ENCODE measurements at places on chromosomes 6 and 20.

- DNase-seq = no peak
Observed at GRCh38 chr6:106658469-106658868, 29.1 kb downstream of the QRSL1 start.

- no peak for DNase-seq
Observed at GRCh38 chr20:32326504-32326845, 31.7 kb upstream of the ASXL1 start.

GRCh38 chr6:162478192-162478671 is 249.3 kb downstream of the PRKN start:
- no peak for DNase-seq

DNA sequence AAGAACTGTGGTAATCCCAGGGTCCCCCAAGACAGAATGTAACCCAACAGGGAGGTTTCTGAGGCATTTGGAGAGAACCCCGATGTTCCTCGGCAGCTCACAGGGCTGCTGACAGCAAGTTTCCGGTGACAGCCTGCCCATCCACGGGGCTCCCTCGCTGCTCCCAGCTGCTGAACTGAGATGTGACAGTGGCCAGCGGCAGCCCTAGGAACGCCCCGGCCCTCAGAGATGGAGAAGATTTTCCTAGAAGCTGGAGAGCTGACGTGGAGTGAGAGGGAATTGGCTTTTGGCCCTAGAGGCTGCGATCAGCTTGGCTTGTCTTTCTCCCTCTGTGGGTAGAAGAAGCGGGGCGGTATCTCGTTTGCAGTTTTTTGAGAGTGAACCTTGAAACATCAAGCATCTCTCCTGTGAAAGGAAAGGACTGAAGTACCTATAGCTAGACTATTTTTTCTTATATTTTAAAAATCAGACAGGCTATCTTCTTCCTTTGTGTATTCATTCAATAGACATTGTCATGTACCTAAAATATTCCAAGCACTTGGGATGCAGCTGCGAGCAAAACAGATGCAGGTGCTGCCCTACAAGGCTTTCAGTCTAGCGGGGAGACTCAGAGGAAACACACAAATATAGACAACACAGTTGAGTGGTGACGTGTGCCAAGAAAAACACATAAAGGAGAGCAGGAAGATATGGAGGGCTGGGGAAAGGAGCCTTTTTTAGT is 28.4 kb upstream of the NFATC2 start:
- no peak for DNase-seq

DNA sequence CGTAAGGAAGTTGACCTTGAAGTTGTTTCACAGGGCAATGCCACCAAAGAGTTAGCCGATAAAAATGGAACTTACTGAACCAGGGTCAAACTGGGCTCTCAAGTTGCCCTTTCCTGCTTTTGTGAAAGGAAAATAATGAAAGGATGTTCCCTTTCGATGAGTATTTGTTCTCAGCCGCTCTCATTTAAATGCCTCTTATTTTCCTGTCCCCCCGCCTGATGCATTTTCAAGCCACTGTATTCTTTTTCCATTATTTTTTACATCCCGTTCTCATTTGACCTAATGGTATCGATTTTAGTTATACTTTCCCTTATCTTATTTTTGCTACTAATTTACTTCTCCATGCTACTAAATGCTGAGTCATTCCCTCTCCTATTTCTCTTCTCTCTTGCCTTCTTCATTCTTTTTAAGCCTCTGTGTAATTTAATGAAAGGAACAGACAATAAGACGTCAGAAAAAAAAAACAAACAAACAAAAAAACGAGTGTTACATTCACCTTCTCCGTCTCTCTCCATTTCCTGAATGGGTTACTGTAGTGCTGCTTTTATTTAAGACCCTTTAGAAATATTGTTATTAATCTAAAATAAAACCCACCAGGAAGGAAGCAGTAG is 655 bp upstream of the NDUFAF4 start:
- DNase-seq = no peak

DNA sequence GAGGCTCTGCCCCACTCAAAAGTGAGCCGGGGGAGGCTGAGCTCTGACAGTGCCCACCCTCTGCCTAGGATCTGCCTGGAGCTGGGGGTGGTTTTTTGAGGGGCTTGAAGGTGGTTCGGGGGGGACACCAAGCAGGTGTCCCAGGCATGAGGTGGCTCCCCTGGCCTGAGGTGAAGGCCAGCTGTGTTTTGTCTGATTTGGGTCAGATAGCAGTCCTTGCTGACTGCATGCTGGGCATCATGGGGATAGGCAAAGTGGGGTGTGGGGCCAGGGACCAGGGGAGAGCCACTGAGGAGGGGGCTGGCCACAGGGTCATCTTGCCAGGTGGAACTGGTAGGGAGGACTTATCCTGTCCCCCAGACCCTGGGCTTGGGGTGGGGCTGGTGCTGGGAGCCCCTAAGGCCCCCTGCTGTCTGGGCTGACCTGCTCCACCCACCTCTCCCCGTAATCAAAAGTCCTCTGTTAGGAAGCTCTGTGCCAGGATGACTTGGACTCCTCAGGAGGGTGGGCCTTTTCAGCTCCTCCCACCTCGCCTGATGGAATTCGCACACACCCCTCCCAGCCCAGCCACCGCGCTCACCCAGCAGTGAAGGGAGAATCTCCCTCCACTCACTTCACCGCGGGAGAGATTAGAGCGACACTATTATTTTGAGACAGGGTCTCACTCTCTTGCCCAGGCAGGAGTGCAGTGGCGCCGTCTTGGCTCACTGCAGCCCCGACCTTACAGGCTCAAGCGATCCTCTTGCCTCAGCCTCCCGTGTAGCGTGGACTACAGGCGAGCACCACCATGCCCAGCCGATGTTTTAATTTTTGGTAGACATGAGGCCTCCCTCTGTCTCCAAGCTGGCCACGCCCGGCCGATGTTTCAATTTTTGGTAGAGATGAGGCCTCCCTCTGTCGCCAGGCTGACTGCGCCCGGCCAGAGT is 1.5 kb upstream of the COL9A3 start:
- no peak for DNase-seq

DNA sequence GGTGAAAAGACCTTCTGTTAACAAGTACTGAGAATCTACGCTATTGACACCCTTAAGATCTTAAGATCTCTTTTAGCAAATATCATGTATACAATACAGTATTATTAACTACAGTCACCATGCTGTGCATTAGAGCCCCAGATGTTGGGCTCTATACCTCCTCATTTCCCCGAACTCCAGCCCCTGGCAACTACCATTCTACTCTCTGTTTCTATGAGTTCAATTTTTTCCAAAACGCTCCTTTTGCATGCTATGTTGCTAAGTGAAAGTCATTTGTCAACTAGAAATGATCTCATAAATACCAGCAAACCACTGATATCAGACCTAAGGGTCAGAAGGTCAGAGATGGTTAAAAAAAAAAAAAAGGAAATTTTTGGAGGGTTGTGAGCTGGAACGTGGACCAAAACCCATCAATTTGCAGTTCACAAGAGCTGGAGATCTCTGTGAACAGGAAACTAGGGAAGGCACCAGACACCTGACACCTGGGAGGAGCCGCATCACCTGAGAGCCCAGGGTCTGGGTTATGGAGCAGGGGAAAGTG is 122.0 kb upstream of the KCNK16 start:
- no peak for DNase-seq

DNA sequence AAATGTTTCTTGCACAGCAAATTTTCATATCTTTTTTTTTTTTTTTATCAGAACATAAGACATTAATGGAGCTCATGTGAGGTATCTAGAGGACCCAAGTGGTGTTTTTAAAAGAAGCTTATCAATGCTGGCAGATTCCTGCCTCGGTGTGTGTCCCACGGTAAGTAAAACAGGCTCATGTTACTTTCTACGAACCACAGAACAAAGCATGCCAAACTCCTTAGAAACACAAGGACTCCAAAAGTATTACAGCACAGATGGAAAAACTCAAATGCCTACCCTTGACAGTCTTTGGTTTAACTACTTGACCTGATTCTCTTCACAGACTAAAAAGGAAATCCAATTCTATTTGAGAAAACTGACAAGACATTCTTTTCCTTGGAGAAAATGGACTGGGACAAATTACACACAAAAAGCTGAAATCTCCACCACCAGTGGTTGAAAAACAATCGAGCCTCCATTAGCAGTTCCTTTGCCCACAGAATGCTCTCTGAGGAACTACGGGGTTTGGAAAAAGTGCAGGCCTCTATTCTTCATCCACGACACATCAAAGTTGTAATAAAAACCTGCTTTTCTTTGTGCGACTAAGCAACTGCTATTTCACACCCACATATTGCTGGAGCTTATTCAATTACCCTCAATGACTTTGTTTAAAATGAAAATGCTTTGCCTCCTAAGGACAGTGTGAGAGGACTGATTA is 5.4 kb downstream of the METTL24 start:
- no peak for DNase-seq

DNA sequence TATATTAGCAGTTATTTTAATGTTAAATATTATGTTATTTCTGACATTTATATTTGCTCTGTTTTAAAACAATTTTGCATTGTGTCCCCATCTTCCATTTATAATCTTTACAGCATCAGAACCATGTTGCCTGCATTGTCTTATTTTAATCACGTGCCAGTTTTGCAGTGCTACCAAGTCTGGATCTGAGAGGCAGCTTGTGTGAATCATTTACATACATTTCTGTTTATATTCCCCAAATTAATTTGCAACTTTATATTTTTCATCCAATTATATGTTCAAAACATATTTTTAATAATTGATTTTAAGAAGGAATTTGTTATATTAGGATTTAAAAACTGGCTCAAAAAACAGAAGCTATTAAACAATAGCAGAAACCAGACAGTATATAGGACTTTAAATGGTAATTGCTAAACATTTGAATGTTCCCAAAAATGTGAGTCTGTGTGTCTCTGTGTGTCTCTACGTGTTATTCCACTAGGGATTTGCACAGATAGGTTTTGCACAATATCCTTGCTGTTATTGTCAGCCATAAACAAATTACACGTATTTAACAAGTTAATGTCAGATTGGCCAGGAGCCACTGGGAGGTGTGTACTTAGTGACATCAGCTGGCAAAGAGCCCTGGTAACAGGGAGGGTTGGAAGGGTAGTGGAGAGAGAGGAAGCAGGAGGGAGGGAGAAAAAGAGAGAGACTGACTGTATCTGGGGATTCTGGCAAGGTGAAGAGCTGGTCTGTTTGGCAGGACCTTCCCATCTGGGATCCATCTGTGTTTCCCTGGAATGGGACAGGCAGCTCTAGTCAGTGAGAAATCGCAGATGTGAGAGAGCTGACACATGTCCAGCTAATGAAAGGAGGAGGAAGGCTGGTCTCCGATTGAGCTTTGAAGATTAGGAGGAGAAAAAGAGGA is 72.1 kb downstream of the CBFA2T2 start:
- DNase-seq = no peak

GRCh38 chr6:170347091-170347490 is 40.5 kb downstream of the FAM120B start:
- DNase-seq = no peak

DNA sequence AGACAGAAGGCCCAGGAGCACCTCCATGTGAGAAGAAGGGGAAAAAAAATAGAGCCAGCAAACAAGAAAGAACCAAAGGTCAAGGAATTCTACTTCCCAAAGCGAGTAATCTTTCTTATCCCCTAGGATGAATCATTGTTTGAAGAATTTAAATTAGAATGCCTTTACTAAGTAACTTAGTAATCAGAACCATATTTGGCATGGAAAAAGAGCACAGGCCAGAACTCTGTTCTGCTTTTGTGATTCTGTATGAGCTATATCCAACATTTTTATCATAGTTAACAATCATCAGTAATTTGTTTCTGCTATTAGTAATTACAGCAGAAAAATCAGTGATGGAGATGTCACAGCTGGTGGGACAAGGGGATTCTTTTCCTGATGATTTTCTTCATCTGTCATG is 228.8 kb upstream of the FAM83B start:
- DNase-seq = no peak

GRCh38 chr6:162580619-162581018 is 146.9 kb downstream of the PRKN start:
- DNase-seq = no peak

DNA sequence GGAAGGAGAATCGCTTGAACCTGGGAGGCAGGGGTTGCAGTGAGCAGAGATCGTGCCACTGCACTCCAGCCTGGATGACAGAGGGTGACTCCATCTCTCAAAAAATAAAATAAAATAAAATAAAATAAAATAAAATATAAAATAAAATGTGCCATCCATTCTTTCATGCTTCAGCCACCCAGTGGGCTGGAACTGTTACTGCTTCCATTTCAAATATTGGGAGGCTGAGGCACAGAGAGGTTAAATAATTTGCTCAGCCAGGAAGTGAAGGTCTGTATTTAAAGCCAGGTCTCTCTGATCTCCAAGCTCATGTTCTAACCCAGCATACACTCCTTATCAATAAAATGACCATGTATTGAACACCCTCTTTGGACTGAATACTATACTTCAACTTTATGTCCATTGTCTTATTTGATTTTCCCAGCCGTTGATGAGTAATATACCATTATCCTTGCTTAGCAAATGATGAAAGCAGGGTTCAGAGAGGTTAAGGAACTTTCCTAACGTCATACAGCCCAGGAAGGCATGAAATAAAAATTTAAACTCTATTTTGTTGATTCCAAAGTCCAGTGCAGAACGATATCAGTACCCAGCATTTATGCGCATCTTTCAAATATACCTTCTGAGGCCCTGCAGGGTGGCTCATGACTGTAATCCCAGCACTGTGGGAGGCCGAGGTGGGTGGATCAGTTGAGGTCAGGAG is 25.8 kb upstream of the SLC9A8 start:
- DNase-seq = no peak

DNA sequence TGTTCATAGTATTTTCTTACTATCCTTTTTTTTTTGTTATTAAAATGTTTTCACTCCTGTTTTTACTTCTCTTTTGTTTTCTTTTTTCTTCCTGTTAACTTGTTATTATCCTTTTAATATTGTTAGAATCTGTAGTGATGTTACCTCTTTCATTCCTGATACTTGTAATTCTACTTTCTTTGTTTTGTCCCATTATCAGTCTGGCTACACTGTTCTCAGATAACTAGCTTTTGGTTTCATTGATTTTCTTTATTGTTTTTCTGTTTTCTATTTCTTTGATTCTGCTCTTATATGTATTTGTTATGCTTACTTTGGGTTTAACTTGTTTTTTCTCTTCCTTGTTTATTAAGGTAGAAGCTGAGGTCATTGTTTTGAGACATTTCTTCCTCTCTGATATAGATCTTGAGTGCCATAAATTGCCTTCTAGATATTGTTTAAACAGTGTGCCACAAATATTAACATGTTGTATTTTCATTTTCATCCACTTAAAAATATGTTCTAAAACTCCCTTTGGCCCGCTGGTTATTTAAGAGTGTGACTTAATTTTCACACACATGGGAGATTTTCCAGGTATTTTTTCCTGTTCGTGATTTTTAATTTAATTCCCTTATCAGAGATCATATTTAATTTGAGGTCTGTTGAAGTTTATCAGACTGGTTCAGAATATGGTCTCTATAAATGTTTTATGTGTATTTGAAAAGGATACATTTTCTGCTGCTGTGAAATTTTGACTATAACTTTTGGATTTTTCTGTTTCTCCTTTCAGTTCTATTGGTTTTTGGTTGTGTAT is 6.7 kb downstream of the XRN2 start:
- DNase-seq = no peak
